ENCODE measurements at places on chromosomes 1 and 21.

DNA sequence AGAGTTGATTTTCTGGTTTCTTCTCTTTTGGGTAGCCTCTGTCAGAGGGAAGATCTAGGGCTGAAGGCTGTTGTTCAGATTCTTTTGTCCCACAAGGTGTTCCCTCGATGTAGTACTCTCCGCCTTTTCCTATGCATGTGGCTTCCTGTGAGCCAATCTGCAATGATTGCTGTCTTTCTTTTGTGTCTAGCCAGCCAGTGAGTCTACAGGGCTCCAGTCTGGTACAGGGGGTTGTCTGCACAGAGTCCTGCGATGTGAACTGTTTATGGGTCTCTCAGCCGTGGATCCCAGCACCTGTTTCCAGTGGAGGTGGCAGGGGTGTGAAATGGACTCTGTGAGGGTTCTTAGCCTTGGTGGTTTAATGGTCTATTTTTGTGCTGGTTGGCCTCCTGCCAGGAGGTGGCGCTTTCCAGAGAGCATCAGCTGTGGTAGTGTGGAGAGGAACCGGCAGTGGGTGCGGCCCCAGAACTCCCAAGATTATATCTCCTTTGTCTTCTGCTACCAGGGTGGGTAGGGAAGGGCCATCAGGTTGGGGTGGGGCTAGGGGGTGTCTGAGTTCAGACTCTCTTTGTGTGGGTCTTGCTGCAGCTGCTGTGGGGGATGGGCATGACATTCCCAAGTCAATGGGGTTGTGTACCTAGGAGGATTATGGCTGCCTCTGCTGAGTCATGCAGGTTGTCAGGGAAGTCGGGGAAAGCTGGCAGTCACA, 81.3 kb upstream of the C21orf91 start:
- no peak for DNase-seq

DNA sequence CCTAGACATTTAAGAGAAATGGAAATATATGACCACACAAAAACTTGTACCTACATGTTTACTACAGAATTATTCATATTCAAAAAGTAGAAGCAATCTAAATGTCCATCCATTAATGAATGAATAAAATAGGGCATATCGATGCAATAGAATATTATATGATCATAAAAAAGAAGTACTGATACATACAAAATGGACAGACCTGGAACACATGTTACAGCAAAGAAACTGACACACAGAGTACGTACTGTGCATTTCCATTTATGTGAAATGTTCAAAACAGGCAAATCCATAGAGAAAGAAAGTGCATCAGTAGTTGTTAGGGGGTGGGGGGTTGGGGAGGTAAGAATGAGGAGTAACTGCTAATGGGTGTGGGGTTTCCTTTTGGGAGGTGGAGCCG, 39.2 kb downstream of the B3GALNT2 start:
- DNase-seq, result no peak

- no peak for DNase-seq
These were observed 2.3 kb downstream of the FGR start for GRCh38 chr1:27632387-27633297.

DNA sequence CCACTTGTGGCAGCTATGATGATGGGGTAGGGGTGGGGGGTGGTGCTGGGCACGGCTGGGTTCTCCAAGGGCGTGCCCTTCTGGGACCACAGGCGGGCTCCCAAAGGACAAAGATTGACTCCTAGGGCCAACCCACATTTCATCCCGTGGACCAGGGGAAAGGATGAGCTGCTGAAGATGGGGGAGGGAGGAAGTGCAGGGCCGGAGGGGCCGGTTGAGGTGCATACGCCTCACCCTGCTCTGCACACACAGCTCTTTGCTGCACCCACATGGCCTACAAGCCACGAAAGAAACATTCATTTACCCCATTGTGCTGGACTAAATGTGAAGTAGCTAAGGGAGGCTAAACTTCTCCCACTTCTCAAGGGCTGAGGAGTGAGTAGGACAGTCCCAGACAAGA, 34.2 kb upstream of the GNPAT start:
- no peak for DNase-seq

DNA sequence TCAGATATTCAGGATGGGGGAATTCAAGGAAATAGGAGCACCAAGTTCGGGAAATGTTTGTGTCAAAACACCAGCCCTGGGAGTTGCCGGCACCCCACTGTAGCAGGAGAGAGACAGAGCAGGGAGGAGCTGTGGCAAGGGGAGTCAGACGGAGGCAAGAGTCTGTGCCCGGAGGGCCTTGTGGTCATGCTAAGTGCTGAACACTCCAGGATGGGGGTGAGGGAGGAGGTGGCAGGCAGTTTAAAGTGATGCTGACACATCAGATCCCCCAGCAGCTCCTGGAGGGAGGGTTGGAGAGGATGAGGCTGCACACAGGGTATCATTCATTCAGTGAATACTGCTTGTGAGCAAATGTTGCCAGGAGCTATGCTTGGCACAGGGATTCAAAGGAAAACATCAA, 150.3 kb upstream of the ETV3 start:
- DNase-seq, result no peak

GRCh38 chr1:240701412-240701811, 89.5 kb upstream of the GREM2 start:
- no peak for DNase-seq

DNA sequence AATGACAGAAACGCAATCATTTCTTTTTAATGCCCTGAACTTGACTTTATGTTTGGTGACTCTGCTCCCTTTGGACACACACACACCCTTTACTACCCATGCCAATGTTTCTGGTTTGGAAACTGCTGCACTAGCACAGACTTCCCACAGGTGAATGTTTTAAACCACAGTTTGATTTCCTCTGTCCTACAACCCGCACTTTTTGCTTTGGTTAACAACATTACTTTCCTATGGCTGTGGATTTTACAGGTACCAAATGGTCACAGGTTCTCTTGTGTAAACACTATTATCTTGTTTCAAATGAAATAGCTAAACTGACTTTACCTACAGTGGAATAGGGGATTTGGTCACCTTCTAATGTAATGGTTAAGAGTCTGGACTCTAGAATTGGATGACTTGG, 51.5 kb upstream of the ZNF644 start:
- no peak for DNase-seq

DNA sequence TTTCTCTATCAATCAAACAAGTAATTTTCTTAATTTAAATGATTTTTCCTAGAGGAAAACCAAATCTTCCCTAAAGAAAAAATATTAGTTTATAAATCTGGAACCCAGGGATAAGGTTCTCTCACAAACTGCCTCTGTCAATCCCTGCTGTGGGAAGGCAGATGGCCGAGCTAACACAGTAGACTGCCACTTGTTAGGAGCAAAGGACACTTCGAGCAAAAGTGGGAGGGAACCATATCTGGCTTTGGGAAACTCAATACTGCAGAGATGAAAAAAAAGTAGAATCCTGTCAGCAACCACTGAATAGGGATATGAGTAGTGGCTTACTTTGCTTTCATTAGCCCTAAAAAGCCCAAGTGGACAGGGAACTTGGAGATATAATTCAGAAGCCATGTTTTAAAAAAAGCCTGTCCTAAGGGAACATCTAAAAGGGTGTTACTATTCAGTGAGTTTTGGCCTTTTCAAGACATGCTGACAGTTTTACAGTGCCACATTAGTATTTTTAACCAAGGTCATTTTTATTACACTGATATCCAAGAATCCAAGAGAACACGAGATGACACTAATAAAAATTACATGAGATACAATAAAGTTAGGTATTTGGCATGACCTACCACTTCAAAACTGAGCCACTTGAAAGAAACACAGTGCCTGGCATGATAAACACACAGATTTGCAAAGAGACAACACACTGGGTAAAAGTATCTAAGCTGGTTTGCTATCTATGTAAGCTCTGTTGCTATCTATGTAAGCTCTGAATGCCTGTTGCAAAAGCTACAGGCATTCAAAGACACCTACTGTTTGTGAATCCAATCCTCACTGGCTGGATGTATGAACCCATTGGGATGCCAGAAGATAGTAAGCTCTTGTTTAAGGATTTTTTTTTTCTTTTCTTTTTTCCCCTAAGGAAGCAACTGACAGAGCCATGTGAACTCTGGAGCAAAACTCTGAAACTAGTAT, 21.4 kb downstream of the TEX38 start:
- DNase-seq, result no peak

- DNase-seq, result no peak
These were observed 4.8 kb upstream of the MMEL1 start for GRCh38 chr1:2637442-2638145.

DNA sequence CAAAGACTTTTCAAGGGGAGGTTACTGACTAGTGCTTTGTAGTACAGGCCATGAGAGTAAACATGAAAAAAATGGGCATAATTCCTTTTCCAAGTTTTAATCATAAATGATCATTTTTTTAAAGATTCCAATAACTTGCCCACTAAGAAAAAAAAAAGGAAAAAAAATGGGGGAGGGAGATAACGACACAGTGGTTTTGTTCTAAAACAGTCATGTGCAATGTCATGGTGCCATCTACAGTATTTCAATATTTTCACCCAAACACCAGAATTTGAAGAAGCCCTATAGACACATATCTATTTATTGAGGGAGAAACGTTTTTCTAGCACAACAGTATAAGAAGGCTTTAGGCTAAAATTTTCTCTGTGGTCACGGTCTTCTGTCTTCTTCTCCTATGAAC, 250.2 kb downstream of the LTN1 start:
- DNase-seq, result no peak

GRCh38 chr1:10027027-10027426, 5.7 kb upstream of the UBE4B start:
- no peak for DNase-seq

- no peak for DNase-seq
These were observed 11.4 kb downstream of the RGS5 start for GRCh38 chr1:163191301-163191700.

DNA sequence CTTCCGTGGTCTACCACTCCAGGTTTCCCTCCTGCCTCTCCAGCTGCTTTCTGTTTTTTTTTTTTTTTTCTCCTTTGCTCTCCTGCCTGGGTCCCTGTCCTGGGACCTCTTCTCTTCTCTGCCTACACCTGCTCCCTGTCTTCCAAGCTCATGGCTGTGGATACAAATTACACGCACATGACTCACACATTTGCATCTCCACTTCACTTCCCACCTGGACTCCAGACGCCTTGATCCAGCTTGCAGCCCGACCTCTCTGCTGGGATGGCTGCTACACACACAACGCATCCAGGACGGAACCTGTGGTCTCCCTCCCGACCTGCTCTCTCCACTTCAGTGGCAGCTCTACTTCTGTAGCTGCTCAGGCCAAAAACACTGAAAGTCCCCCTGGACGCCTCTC, 44.4 kb upstream of the B3GALT5 start:
- no peak for DNase-seq

DNA sequence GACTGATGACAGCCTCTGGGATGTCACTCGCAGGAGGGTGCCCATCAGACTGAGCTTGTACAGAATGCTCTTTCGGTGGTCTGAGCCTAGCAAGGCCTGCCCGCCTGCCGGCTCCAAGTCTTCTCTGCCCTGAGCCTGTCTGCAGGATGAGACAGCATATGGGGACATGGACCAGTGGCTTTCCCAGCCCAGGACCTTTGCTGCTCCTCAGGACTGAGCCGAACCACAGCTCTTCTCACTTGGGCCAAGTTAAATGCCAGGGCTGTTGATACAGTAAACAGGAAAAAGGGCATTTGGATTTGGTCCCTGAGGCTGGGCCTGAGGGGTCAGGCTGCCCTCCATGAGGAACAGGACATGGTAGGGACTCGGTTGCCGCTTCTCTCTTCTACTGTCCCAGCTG, 64.3 kb upstream of the EPS8L3 start:
- DNase-seq, result no peak

- no peak for DNase-seq
These were observed 35.8 kb downstream of the PLEKHA6 start for GRCh38 chr1:204323887-204324286.

DNA sequence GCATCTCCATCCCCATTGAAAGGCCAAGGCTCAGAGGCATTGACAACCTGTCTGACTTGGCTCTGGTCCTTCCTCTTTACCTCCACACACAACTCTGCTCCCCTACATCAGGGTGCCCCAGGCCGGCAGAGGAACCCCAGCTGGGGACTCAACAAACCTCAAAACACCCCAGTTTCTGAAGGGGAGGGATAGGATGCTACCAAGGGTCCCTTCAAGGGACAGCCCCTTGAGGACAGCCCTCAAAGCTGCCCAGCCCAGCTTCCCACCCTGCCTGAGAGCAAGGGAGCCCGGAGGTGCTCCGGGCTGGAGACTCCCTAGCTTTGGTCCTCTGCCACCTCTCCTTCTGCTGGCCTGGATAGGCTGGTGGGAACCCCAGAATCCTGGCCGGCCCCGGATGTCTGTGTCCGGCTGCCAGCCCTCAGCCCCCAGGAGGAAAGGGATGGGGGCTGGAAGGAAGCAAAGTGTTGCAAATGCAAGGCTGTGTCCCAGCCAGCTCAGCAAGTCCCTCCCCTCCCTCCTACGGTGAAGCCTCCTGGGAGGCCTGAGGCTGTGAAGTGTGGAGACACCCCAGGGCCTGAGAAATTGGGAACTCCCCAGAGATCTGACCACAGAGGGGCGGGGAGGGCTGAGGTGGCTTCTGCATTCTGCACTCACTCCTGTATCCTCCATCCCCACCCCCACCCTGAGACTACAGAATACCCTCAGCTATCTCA, 1.1 kb upstream of the MARCKSL1 start:
- no peak for DNase-seq

GRCh38 chr1:30895944-30896660, 12.5 kb downstream of the SDC3 start:
- DNase-seq, result no peak

- no peak for DNase-seq
These were observed 98.0 kb upstream of the HP1BP3 start for GRCh38 chr1:20885121-20885520.

GRCh38 chr1:59393211-59394180, 96.6 kb downstream of the FGGY start:
- no peak for DNase-seq

GRCh38 chr1:85374160-85374559, 90.8 kb downstream of the DDAH1 start:
- no peak for DNase-seq

DNA sequence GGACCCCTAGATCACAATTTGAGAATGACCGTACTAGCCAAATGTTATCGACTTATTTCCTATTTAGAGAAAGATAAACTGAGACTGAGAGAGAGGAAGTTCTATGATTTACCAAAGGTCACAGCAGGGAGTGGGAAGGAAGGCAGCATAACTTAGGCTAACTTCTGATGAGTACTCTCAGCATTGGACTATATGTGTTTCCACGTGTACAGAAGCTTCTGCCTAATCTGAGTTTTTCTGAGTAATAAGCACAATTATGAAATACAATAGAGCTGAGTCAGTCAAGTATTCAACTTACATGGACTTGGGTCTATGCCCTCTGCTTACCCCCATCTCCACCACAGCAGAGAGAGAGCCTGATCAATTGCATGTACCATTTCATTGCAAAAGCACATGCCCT, 88.1 kb upstream of the HIVEP3 start:
- DNase-seq, result no peak

DNA sequence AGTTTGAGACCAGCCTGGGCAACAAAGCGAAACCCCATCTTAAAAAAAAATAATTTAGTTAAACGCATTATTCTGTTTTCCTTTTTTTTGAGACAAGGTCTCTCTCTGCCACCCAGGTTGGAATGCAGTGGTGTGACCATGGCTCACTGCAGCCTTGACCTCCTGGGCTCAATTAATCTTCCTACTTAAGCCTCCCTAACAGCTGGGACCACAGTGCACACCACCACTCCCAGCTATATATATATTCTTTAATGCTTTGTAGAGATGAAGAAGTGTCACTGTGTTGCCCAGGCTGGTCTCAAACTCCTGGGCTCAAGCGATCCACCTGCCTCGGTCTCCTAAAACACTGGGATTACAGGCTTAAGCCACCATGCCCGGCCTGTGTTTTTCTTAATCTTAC, 7.7 kb upstream of the KLF17 start:
- DNase-seq, result no peak
